Activated CD8-positive, alpha-beta T cell treated with anti-CD3 and anti-CD28 coated beads for 36 hours (primary cell): ENCODE measurements at places on chromosomes 13 and 19.

DNA sequence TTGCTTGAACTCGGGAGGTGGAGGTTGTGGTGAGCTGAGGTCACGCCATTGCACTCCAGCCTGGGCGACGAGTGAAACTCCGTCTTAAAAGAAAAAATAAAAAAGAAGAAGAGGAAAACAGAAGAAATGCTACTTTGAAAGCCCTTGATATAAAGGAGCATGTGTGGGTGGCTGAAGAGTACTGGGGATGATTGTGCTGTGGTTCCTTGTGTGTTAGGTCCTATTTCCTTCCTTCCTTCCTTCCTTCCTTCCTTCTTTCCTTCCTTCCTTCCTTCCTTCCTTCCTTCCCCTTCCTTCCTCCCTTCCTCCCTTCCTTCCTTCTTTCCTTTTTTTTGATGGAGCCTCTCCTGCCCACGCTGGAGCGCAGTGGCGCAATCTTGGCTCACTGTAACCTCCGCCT lies 14.3 kb downstream of the WDR88 start:
- DNase-seq = no peak

DNA sequence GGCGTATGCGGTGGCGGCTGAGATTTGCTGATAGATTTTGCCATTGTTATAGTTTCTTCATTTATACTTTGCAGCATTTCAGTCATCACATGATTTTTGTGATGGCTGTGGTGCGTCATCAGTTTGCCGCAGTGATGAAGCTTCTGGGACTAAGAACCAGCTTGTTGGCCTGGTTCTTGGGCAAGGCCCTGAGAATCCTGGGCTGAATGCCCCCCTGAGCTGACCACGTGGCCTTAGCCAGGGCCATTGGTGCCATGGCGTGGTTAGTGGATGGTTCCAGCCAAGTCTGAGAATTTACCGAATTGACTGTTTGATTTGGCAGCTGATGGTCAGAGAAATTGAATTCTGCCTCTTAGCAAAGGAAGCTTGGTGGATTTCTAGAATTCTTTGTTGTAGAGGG lies 17.8 kb downstream of the GATAD2A start:
- no peak for DNase-seq

DNA sequence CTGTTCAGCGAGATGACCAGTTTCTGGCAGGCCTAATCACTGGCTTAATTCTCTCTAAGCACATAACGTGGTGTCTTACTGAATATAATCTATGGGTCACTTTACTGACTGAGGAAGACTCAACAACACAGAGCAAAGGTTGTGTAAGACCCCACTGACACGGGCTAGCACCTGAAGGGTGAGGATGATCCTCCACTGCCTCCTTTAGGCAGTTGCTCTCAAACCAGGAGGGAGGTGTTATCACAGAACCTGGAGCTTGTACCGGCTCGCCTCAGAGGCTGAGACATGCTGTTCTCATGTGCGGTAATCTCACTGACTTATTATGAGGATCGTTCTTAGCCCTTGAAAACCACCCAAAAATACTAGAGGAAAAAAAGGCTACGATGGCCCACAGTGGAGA lies 28.3 kb downstream of the RCBTB2 start:
- no peak for DNase-seq

GRCh38 chr13:113452942-113453901 lies at the start of gene ADPRHL1:
ADPRHL1 (minus strand) TSS chr13:113453488; CDS start chr13:113453437, 51 bp downstream.
- no peak for DNase-seq

DNA sequence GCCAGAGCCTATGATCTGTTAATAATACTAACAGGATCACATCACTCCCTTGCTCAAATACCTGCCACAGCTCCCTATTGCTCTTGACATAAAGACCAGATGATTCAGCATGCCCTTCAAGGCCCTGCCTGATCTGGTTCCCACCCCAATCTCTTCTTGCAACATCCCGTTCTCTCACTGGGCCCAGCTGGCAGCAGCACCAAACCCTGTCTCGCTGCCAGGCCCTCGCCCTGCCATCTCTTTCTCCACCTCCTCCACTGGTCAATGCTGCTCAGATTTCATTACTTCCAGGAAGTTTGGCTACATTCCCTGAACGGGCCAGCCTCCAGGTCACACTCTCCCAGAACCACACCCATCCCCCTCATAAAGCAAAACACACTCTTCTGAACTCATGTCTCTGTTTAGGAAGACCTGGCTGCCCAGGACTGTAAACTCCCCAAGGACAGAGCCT lies 8.6 kb upstream of the BCAT2 start:
- DNase-seq = no peak

DNA sequence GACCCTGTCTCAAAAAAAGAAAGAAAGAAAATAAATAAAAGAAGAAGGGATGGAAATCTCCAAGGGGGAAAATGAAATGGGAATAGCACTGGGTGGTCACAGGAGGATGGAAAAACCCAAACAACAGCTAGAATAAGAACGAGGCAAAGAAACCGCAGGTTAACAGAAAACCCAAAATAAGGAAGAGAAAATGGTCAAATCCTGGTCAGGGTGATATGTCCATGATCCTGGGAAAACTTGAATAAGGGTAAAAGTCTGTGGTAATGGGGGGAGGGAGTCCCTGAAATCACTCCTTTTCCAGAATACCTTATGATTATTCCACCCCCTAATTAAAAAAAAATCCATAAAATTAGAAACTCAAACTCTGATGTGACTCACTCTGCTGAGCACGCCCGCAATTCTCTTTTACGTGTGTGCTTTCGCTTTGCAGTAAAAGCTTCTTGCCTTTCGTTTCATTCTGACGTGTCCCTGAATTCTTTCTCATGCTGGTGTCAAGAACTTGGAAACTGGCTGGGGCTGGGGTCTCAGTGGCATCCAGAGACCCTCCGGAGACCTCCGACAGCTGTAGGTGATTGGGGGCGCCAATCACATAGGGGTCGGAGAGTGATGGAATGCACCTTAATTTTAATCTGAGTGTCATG lies 4.3 kb upstream of the NAXD start:
- DNase-seq = peak; percentile 38

- no peak for DNase-seq
These were observed 83.1 kb downstream of the TNFSF13B start for GRCh38 chr13:108352599-108352998.

- DNase-seq = no peak
These were observed 195.4 kb downstream of the LACC1 start for GRCh38 chr13:44075113-44075512.

DNA sequence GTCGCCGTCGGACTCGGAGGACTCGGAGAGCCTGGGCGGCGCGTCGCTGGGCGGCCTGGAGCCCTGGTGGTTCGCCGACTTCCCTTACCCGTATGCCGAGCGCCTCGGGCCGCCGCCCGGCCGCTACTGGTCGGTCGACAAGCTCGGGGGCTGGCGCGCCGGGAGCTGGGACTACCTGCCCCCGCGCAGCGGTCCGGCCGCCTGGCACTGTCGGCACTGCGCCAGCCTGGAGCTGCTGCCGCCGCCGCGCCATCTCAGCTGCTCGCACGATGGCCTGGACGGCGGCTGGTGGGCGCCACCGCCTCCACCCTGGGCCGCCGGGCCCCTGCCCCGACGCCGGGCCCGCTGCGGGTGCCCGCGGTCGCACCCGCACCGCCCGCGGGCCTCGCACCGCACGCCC lies 2.5 kb upstream of the GRWD1 start:
- DNase-seq = peak; percentile 6

DNA sequence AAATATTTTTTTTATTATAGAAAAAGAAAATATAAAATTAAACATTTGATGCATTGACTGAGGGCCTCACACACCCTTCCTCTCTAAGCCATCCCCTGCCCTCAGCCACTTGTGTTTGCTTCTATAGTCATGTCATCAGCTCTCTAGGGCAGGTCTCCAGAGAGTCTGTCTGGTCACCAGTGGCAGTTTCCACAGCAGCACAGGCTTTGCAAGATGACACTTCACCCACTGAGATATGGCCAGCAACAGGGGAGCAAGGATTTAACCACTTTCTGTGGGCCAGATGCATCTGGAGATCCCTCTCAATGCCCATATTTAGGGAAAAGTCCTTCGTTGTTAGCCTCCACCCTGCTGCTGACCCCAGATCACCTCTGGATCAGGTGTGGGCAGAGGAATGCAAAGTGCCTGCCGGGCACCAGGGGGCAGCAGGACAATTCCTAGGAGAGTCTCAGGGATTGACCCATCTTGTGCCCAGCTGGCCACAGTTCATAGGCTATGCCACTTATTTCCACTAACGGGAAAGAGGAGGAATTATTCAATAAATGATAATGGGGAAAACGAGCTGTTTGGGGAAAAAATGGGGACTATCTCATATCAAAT lies 4.8 kb downstream of the ABCC4 start:
- DNase-seq = peak; percentile 34

- DNase-seq = no peak
These were observed 881.9 kb downstream of the SLITRK6 start for GRCh38 chr13:84917252-84917878.

GRCh38 chr19:1410136-1410786 lies 2.9 kb downstream of the DAZAP1 start:
- DNase-seq = peak; percentile 66

- DNase-seq = no peak
These were observed 48.6 kb upstream of the POSTN start for GRCh38 chr13:37647031-37647650.

DNA sequence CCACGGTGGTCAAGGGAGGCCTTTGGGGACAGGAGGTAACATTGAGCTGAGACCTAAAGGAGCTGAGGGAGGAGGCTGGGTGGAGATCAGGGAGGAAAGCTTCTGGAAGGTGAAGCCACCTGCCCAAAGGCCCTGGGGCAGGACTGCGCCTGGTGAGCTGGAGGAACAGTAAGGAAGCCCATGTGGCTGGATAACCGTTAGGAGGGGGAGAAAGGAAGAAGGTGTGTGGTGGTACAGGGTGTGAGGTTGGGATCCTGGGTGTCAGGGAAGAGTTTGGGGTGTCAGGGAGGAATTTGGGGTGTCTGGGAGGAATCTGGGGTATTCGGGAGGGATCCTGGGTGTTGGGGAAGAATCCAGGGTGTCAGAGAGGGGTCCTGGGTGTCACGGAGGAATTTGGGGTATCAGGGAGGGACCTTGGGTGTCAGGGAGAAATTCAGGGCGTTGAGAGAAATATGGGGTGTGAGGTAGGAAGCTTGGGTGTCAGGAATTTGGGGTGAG lies 695 bp downstream of the TICAM1 start:
- DNase-seq = no peak

DNA sequence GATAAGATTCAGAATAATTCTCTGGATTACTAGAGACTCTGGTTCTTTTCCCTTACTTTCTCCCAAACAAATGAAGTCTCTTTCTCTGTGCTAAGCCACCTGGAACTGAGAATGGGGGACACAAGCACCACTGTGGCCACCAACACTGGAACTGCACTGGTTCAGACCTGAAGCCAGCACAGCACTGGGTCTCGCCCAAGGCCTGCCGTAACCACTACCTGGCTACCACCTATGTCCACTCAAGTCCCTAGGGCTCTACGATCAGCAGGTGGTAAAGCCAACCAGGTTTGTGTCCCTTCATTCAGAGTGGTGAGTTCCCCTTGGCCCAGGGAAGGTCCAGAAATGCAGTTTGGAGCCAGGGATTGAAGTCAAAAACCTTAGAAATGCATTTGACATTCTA lies 626.2 kb downstream of the DIAPH3 start:
- no peak for DNase-seq

- DNase-seq = no peak
These were observed 21.7 kb upstream of the SLC25A30 start for GRCh38 chr13:45439781-45440462.

DNA sequence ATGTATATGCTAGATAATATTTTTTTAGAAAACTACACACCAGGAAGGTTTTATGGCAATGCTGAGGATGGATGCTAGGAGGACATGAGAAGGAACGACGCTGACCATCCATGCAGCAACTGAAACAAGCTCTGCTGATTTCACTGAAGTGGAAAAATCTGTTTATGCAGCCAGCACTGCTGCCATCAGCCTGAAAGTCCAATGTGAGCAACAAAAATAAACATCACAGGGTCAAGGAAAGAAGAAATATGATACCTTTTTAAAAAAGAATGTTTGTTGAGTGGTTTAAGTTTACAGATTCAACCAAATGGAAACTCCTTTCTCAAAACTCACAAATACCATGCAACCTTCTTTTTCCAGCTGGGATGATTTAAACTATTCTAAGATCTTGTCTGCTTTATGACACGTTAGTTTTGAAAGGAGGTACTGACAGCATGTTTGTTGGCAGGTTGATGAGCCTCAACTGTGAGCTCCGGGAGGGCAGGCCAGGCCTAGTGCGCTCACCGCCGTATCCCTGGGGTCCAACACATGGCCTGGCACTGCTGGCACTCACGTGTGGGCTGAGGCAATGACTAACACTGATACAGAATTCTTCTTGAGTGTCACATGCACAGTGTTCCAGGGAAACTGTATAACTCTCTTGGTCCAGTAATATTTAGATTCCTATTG lies 46.8 kb downstream of the LATS2 start:
- no peak for DNase-seq

GRCh38 chr19:41595258-41595889 lies 19.4 kb downstream of the CEACAM21 start:
- DNase-seq = peak; percentile 75

DNA sequence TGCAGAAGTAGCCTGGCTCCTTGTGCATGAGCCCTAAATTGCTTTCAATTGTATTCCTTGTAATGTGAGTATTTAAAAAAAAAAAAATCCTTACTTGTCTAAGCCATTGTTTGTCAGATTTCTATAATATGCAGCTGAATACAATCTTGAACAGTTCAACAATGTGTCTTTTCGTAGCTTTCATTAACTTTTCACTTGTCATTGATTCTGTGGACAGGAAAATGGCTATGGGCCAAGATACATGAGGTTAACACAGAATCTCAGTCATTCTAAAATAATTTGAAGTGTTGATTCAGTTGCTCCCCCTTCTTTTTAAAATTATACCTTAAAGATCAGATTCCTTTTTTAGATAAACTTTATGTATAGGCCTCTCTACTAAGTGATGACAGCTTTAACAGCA lies 395.8 kb upstream of the KLF12 start:
- no peak for DNase-seq

DNA sequence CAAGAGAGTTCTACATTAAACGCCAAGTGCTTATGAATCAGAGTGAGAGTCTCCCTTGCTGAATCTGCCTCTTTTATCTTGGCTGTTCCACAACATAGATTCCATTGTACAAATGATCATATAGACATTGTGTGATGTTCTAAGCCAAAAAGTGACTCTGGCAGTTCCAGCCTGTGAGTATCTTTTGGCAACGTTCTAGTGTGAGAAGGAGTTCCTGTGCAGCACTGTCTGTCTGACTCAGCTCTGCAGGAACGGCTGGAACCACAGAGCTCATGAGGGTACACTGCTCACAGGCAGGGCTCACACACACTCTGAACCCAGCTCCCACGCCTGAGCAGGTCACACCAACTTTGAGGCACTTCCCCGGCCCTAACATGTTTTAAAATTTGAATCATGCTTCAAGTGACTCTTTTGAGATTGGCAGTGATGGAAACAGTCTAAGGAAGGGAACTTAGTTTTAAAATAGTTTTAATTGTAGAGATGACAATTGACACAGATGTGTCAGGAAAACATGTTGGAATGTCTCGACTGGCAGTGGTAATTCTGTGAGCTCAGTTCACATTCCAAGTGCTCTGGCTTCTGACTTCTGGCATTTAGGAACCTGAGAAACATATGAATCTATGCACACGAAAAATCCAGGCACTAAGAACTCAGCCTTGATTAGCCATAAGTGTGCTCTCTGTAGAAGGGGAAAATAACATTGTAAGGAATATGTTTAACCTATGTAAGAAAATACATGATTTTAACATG lies 272.0 kb downstream of the UQCRFS1 start:
- no peak for DNase-seq

- peak; percentile 49 for DNase-seq
These were observed 1.9 kb downstream of the CDC42EP5 start for GRCh38 chr19:54470991-54471782.
